ENCODE measurements at places on chromosomes 2 and 18.

DNA sequence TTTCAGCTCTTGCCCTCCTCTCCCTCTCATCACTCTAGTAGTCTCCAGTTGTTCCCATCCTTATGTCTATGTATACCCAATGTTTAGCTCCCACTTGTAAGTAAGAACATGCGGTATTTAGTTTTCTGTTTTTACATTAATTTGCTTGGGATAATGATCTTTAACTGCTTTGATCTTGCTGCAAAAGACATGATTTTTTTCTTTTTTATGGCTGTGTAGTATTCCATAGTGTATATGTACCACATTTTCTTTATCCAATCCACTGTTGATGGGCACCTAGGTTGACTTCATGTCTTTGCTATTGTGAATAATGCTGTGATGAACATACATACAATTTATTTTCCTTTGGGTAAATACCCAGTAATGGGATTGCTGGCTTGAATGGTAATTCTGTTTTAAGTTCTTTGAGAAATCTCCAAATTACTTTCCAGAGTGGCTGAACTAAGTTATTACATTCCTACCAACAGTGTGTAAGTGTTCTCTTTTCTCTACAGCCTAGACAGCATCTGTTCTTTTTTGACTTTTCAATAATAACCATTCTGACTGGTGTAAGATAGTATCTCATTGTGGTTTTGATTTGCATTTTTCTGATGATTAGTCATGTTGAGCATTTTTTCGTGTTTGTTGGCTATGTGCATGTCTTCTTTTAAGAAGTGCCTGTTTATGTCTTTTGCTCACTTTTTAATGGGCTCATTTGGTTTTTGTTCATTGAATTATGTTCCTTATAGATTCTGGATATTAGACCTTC, 179.6 kb upstream of the SLC39A10 start:
- DNase-seq = no peak

DNA sequence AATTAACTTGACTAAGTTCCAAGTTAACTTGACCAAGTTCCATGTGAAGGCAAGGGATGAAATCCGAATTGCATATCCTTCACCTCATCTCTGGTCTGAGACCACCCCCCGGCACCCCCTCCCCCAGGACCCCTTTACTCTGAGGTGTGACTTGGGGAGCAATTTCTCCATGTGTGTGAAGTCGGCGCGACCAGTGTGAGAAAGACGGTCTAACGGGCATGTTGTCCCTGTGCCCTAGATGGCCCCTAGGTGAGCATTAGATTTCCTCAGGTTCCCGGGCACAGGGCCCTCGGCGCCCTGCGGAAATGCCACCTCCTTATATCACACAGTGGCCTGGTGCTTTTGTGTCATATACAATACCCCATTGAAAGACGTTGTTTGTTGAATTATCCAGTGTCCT, 137.1 kb downstream of the CTIF start:
- no peak for DNase-seq

DNA sequence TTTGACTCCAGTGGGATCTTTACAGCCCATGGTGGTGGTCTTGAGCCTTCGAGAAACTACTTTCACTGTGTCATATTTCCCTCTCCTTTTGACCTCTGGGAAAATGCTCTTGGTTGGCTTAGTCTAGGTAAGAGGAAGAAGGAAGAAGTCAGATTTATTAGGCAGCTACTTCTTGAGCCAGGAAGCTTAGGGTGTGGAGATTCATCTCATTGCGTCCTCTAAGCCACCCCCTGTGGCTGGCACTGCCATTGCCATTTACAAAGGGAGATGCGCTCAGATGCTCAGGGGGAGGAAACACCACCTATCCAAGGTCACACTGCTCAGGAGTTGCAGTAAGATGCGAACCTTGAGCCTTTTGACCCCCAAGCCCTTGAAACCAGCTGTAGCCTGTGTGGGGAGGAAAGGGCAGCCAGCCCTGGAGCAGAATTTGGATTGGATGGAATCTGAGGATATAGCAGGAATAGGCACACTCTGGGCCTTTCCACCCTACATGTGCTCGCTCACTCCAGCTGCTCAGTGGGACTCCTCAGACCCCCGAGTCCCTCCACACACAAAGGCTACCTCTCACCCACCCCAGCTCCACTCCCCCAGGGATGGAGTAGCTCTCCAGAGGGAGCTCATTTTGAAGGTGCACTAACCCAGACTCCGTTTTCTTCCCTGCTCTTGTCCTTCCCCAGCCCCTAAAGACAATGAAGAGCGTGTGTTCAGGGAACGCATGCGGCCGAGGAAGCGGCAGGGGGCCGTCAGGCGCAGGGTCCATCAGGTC, 321.3 kb upstream of the EPAS1 start:
- DNase-seq = no peak

GRCh38 chr2:134233728-134234136, 20.1 kb upstream of the MGAT5 start:
- DNase-seq = no peak

DNA sequence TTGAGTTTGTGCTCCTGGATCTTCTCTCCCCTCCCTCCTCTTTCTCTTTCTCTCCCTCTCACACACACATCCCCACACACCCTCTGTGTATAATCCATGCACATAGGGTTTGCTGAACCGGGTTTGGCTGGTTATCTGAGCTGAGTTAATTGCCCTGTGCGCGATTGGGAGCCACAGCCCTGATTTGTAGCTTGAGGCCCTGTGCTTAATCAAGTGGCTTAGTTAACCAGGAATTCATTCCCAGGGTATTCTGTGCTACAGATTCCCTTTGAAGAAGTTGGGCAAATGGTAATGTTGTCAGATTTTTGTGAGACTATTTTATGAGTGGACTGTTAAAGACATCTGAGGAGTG, 6.2 kb downstream of the PARD3B start:
- DNase-seq = no peak

DNA sequence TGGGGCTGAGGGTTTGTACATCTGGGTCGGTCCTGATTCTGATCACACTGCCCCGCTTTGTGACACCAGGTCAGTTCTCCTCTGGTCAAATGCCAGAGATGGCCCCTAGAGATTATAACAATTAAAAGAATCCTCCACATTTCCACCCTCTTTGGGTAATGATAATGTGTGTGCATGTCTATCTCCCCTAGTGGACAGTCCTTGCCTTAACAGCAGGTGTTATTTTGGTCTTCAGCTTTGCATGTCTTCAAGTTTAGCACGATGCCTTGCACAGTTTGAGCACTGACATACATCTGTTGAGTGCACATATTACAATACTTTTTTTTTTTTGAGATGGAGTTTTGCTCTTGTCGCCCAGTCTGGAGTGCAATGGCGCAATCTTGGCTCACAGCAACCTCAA, 25.7 kb upstream of the COX7A2L start:
- no peak for DNase-seq

DNA sequence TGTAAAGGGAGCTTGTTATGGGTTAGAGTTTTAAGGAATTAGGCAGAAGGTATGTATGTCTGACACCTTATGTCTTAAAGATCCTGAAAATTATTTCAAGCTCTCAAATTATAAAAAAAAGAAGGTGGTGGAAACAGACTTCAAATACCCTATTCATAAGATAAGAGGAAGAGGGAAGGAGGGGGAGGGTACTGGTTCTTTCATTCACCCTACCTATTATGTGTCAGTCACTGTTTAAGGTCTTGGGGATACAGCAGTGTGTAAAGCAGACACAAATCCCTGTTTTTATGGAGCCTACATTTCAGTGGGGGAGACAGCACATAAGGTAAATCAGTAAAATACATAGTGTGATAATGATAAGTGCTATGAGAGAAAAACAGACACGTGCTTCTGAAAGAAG, 184.4 kb downstream of the FHOD3 start:
- DNase-seq = no peak

DNA sequence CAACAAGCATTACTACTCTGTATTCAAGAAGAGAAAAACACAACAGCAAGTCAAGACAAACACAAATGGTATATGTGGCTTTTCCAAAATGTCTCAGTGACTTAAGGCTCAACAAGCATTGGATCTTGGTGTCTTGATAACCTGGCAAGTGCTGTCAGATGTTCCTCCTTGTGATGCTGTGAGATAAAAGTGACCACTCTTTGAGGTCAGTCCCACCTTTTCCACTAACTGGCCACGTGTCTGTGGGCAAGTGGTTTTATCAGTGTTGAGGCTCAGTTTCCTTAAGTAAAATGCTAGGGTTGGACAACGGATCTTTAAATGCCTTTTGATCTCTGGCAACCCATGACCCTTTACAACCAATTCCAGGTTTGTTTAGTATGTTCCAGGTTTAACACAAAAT, 98.7 kb downstream of the BCL2 start:
- DNase-seq = no peak

- no peak for DNase-seq
Observed at GRCh38 chr2:7755879-7756278, 838.7 kb downstream of the RNF144A start.

DNA sequence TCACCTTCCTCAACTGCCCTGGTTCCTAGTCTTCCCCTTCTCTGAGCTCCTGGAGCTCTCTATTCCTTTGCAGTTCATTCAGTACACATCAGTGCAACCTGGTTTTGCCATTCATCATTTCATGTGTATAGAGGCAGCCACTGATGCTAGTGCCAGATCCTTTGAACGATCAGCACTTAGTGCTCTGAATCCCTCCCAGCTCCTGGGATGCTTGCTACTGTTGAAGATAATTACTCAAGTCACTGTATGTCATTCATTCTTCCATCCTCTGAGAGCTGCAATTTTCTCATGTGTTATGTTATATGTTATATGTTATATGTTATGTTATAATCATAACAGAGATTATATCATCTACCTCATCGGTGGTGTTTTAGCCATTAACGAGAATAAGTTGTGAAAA, 98.5 kb upstream of the UXS1 start:
- no peak for DNase-seq

DNA sequence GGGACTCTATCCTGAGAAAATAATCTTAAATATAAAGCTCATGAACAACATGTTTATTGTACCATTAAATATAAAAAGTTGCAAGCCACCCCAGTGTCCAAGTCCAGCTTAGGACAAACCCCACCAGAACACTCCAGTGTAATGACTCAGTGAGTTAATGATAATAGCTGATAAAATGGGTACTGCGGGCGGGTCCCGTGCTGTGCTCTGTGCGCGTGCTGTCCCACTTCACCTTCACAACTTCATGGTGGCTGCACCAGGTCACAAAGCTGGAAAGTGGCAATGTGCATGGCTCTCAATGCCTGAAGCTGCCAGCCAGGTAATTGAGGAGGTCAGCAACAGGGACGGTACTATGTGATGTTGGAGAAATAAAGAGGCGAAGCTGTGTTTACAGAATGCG, 18.6 kb downstream of the DGKD start:
- DNase-seq = no peak

- DNase-seq = no peak
Observed at GRCh38 chr2:28623582-28624405, 127.8 kb upstream of the PPP1CB start.

GRCh38 chr18:12491611-12492435, 84.1 kb downstream of the PRELID3A start:
- DNase-seq = no peak

DNA sequence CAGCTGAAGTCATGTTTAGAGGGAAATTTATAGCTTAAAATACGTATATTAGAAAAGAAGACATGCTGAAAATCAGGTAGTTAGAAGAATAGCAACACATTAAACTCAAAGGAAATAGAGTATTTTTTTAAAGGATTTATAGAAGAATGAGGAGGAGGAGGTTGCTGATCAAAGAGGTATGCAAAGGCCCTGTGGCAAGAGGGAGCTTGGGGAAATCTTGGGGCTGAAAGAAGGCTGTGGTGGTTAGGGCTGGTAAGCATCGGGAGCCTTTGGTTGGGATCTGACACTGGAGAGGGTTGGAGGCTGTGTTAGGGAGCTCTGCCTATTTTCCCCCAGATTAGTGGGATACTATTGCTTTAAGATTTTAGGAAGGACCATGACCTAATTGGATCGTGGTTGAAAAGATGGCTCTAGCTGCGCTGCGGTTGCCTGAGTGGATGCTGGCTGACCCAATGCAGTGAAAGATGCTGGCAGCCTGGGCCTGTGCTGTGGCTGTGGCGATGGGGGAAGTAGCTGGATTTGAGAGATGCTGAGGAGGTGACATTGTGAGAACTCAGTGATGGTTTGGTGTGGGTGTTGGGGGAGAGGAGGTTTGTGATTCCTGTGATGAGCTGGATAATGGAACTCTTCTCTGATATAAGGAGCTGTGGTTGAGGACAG, 11.7 kb downstream of the DGKD start:
- no peak for DNase-seq

DNA sequence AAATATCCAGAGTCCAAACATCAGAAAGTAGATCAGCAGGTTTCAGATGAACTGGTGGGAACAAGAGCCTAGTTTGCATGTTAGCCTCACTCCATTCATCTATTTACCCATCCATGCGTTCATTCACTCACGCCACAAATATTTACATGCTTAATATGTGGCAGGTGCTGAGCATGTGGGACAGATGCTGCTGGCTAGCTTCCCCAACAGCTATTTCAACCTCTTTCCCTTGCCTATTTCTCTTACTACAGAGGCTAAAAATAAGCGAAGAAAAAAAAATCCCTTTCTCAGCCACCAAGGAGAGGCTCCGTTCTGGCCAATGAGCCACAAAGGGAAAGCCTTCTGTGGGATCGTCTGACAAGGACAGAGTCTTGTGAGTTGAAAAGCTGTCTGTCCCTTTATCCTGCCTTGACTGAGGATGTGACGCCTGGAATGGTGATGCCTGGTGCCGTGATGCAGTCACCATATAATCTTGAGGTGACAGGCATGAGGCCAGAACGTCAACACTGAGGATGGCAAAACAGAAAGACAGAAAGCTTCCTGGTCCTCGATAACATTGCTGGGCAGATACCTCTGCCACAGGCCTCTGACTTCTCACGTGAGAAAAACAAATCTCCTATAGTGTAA, 78.2 kb downstream of the KCTD1 start:
- no peak for DNase-seq

- no peak for DNase-seq
Observed at GRCh38 chr18:47911877-47912276, 18.6 kb downstream of the SMAD2 start.

GRCh38 chr18:70452501-70452900, 163.7 kb downstream of the SOCS6 start:
- DNase-seq = no peak

DNA sequence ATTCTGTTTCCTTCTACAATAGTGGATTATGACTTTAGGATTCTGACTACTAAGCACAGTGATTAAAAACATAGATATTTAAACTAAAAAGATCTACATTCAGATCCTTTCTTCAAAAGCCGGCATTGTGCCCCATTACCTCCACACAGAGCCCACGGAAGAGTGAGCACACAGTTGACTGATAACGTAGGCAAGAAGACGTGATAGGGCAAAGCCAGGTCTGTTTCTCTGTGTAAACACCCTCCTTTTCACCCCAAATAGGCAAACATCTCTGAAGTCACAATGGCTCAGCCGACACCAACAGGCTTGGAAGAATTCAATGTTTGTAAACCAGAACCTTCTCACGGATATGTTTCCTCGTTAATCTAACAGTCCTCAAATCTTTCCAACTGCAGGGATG, 302.9 kb downstream of the CMPK2 start:
- DNase-seq = no peak

DNA sequence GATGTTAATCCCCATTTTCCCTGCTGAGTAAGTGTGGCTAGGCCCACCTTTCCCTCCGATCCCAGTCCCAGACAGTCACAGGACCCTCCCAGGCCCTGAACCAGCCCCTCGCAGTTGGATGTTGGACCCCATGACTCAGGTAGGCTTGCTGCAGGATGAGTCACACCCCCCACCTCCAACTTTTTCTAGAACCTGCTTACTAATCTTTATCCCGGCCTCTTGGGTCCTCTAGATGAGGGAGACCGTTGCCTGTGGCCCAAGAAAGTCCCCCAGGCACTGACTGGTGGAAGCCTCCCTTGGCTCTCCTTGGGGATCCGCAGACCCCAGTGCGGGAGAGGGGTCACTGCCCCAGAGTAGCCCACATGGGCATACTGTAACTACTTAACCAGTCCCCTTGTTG, 98.5 kb downstream of the SMAD7 start:
- DNase-seq = no peak

Measured in central memory CD4-positive, alpha-beta T cell (primary cell).